ENCODE measurements at places on chromosomes 5 and 9.

DNA sequence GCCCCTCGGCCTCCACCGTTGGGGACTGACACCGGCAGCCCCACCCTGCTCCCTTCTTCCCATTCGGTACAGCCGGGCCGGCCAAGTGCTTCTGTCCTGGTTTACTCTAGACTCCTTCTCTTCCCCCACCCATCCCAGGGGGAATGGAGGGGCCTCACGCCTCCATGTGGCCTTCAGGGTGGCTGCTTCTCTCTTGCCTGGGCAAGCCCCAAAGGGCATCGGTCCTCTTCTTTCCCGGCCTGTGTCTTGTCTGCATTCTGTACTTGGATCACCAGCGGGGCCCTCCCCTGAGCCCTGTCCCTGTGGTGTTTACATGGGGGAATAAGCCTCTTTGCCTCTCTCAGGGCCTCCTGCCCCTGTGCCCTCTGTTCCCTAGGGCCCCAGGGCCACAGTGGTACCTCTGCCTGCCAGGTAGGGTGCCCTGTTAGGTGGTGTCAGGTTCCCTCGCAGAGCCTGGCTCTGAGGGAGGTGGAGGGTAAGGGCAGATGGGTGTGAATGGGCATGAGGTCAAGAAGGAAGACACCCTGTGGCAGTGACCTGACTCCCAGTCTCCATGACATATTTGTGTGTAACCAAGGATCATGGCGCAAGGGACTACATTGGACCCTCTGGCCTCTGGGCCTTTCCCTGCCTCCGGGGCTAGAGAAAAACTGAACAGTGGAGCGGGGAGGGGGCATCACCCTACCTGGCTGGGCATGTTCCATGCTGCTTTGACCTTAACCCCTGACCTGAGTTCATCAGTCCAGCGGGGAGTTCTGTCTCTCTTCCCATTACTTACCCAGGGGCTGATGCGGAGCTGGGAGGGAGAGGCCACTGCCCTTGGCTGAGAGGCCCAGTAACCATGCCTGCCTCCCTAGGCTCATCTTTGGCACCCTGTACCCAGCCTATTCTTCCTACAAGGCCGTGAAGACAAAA lies 1.6 kb downstream of the REEP2 start:
- no peak for DNase-seq

DNA sequence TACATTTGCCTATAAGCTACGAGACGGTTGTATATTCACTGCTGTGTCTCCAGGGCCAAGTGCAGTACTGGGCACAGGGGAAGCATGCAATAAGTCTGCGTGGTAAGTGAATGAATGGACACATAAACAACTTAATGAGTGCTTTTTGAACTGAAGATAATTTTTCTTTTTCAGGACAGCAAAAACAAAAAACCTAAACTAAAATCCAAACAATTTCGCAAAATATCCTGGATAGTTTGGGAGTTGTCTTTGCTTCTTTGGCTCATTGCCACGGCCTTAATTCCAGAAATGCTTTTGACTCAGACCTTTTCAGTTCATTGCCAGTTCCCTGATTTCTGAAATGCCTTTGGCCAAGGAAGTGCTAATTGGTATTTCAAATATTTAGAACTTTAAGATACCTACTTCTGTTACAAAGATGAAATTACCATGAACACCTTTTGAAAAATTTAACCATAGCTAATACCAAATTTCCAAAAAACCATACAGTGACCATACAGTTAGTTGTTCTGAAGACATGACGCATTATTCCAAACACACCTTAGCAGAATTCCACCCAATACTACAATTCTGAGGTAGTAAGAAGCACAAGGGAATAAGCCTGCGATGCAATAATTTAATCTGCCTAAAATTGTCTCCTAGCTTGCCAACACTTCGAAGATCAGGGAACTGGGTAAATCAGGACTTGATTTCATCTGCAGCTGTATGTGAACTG lies 42.8 kb downstream of the TEK start:
- DNase-seq, result no peak

DNA sequence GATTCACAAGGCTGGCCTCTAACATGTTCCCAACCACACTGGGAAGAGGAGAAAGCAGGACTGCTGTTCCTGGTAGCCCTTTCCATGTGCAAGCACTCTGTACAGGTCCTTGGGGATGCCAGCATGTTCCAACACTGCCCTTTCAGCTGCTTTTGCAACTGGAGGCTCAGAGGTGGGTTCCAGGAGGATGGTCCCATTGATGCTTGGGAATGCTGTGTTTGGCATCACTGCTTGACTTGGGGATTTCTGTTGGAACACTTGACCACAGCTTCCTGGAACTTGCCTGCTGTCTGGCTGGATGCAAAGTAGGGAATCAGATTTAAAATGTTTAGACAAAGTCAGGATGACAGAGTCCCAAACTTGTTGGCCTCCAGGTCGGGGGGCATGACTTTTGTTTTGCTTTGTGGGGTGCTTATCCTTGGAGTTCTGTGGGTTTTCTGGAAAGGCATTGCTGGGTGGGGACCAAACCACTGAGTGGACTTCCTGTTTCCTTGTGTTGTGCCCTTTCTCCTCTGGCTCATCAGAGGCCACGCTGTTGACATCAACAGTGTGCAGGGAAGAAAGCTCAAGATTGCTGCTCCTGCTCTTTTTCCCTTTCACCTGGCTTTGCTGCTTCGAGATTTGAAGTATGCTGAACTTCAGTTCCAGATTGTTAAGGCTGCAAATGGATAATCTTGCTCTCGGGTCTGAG lies 148.5 kb upstream of the RPS23 start:
- no peak for DNase-seq

- DNase-seq, result no peak
Measured at GRCh38 chr5:2212481-2212880, 329.8 kb upstream of the IRX4 start.

DNA sequence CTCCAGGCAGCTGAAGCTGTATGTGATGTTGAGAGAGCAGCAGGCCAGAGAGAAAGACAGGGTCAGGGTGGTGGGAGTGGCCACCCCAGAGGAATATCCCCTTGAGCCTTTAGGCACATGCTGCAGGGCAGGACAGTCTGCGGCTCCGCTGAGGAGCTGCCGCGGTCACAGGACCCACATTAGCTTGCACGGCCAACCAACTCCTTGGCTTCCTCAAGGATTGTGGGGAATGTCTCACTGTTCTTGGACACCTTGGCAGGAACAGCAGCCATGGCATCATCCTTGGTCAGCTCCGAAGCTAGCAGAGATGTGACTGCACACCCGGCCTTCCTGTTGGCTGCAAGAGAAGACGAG lies 27.8 kb downstream of the PCDHGC5 start:
- DNase-seq, result no peak

DNA sequence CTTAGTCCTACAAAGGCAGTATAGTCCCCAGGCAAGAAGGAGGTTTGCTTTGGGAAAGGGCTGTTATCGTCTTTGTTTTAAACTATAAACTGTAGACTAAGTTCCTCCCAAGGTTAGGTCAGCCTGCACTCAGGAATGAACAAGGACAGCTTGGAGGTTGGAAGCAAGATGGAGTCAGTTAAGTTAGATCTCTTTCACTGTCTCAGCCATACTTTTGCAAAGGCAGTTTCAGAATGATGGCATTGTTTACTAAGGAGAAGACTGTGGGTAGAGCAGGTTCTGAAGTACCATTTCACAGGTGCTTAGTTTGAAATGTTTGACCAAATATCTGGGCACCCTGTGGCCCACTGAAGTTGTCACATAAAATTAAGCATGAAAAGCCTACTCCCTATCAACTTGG lies 19.4 kb downstream of the SNX24 start:
- DNase-seq, result no peak

- DNase-seq, result peak; percentile 75
Measured at GRCh38 chr9:129737479-129738274, 15.2 kb downstream of the PTGES start.

GRCh38 chr9:127118597-127119319 lies 3.7 kb downstream of the ANGPTL2 start:
- DNase-seq, result no peak

DNA sequence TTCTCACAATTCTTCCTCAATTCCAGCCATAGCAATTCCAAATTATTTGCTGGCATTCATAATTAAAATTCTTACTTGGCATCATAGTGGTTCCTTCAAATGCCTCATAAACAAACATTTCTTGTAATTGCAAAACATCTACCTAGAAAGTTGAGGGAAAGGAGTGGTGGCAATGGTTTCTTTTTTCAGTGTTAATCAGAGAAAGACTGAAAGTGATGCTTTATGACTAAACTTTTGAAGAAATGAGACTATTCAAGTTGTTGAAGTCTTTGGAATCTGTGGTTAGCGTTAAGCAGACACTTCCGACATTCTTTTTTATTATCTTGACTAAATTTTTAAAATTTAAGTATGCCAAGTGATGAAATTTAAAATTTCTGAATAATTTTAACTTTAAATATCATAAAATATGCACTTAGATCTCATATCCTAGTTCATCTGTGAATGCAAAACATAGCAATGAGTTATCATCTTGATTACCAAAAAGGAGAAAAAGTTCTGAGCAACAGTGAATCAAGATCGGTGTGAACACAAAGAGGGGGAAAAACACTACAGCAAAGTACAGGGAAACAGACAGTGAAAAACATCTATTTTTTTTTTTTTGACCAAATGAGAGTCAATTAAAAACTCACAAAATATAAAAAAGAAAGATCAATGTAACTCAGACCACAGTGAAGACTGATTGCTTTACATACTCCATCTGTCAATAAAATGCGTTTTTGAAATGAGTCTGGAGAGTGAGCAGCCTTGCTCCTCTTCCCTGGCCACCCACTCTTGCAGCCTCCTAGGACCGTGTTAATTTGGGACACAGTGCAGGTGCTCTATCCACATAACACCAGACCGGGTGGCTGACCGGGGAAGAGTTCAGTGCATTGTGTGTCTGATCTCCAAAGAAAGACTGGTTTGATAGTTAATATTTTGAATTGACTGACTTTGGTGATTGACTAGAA lies 20.6 kb upstream of the IL7R start:
- DNase-seq, result no peak

DNA sequence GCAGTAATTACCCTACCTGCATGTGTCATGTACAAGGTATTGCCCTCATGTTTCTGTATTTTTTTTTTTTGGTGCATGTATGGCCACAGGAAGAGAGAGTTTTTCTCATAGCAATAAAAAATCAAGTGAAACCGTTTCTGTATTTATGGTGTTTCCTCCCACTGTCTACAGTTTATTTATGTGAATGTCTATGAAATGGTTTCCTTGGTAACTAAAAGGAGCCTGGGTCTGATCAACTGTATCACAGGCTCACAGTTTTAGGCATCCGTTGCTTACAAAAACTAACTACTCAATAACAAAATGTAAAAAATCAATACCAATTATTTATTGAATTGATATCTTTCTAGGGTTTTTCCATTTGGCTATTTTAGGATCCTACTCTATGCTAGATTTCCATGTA lies 464.4 kb downstream of the TAF11L14 start:
- no peak for DNase-seq

DNA sequence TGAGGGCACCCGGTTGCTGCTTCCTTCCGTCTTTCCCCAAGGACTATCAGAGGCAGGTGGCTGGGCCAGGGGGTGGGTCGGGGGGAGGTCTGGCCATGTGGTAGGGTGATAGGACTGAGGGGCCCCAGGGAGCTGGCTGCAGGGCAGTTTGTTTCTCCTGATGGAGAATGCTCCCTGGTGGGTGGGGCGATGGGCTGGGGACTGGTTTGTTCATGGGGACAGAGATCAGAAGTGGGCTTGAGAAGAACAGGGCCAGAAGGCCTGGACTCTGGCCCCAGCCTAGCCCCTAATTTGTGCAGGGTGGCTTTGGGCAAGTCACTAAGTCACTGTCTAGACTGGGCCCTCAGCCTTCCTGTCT lies 117.4 kb downstream of the RGS3 start:
- no peak for DNase-seq

DNA sequence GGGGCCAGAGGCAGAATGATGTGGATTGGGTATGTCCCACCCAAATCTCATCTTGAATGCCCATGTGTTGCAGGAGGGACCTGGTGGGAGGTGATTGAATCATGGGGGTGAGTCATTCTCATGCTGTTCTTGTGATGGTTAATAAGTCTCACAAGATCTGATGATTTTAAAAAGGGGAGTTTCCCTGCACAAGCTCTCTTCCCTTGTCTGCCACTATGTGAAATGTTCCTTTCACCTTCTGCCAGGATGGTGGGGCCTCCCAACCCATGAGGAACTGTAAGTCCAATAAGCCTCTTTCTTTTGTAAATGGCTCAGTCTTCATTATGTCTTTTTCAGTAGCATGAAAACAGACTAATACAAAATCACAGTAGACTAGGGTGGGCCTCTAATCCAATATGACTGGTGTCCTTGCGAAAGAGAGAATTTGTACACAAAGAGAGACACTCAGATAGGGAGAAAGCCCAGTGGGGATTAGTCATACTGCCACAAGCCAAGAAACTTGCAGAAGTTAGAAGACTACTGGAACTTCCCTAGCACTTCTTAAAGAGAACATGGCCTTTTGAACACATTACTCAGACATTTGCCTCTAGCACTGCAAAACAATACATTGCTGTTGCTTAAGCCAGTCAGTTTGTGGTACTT lies 68.4 kb downstream of the ANXA1 start:
- DNase-seq, result no peak

DNA sequence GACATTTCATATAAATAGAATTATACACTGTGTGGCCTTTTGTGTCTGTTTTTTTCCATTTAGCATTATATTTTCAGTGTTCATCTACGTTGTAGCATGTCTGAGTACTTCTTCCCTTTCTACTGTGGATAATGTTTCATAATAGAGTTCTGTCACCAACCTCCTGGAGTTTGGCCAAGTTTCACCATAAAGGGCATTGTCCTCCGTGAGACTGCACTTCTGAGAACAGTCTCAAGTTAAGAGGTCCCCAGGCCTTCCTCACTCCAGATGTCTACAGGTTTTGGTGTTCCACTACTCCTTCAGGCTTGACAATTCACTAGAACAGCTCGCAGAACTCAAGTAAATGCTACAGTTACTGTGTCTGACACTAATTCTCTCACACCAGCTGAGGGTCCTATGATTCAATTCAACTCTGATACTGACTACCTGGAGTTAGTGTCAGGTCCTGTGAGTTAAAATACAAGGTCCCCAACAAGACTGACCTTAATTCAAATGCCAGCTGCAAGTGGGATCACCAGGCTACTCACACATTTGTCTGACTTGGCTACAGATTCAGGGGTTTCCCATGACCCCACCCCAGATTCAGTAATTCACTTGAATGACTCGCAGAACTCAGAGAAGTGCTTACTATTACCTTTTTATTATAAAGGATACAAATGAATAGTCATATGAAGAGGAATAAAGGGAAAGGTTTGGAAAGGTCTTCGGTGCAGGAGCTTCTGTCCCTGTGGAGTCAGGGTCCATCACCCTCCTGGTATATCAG lies 31.1 kb downstream of the SLC35A4 start:
- DNase-seq, result no peak

- DNase-seq, result no peak
Measured at GRCh38 chr5:167720676-167721260, 570.7 kb upstream of the WWC1 start.
